Amygdala (tissue), 56 donors: ENCODE measurements at places on chromosomes 3 and 15.

GRCh38 chr3:184808021-184808420 is 3.9 kb upstream of the VPS8 start:
- no peak for DNase-seq

GRCh38 chr15:63587527-63587926 is 9.7 kb upstream of the FBXL22 start:
- DNase-seq, result no peak

GRCh38 chr3:145882436-145882835 is 278.5 kb downstream of the PLOD2 start:
- no peak for DNase-seq

- DNase-seq, result no peak
These were observed 238.6 kb downstream of the CHL1 start for GRCh38 chr3:435161-435560.

DNA sequence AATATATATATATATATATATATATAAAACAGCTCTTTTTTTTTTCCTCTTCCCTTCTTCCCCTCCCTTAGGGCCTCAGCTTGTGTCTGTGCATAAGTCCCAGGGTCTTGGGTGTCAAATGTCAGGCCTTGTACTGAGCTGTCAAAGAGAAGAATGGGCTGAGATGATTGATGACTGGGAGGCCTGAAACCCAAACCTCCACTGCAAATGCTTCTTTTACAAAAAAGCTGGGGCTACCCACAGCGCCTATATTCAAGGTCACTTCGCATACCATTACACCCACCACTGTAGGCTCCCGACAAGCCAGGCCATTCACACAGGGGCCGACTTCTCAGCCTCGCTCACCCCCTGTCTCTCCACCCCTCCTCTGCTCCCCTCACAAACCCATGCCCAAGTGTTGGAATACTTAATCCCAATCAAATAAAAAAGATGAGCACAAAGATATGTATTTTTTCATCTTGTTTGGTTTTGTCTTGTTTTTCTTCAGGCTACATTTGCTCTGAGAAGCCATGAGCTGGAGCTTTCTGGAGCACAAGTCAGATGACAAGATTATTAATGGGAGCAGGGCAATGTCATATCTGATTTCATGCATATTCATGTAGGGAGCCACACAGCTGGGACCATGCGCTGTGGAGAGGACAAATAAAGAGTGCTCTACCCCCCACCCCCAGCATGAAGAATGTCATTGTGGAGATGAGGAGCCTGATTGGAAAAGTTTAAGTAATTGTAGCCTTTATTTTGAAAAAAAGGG is 614.4 kb upstream of the NR2F2 start:
- DNase-seq, result no peak

DNA sequence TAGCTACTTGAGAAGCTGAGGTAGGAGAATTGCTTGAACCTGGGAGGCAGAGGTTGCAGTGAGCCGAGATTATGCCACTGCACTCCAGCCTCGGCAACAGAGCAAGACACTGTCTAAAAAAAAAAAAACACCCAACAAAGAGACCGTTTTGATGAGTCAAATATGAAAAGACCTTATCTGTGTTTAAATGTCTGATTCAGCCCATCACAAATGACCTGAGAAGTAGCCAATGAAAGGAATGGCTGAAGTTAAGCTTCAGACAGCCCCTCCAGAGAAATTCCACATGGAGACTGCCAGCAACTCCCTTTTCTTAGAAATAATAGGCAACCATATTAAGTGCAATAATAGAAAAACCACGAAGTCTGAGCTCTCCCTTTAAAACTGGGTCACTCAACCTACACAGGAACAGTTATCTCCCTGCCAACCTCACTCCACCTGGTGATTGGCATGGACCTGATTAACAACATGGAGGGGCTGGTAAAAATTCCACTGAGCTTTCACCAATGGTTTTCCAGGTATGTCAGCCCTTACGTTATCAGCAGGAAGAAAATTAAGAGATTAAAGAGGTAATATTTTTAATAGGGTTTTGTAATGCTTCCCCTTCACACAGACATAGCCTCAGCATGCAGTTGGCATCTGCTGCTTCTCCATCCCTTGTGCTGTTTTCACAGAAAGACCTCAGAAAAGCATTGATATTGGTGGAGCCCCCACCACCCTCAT is 238.1 kb upstream of the STT3B start:
- no peak for DNase-seq

GRCh38 chr3:151330379-151330778 is 1.0 kb upstream of the P2RY13 start:
- no peak for DNase-seq

- no peak for DNase-seq
These were observed 36.1 kb downstream of the PRKAR2A start for GRCh38 chr3:48811524-48811923.

- DNase-seq, result no peak
These were observed 19.4 kb upstream of the ATP8B4 start for GRCh38 chr15:50138391-50138790.

GRCh38 chr3:172630316-172630715 is 80.6 kb downstream of the NCEH1 start:
- DNase-seq, result no peak

DNA sequence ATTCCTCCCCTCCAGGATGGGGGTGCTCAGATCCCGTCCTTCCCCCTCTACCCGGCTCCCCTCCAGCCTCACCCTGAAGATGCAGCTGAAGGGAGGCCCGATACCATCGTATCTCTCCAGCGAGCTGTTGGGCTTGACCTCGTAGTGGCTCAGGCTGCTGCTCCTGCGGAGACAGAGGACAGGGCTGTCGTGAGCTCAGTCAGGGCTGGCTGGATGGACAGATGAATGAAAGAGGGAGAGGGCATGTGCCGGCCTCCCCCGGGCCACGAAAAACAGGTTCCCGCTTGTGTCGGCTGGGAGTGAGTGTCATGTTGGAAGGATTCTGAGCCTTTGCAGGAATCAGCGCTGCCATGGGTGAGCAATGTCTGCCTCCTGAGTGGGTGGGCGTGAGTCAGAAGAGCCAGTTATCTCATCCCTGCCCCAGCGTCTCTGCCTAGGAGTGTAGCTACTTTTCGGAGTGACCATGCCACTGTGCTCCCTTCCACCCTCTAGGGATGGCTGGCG is 35.2 kb downstream of the FEM1B start:
- DNase-seq, result no peak

DNA sequence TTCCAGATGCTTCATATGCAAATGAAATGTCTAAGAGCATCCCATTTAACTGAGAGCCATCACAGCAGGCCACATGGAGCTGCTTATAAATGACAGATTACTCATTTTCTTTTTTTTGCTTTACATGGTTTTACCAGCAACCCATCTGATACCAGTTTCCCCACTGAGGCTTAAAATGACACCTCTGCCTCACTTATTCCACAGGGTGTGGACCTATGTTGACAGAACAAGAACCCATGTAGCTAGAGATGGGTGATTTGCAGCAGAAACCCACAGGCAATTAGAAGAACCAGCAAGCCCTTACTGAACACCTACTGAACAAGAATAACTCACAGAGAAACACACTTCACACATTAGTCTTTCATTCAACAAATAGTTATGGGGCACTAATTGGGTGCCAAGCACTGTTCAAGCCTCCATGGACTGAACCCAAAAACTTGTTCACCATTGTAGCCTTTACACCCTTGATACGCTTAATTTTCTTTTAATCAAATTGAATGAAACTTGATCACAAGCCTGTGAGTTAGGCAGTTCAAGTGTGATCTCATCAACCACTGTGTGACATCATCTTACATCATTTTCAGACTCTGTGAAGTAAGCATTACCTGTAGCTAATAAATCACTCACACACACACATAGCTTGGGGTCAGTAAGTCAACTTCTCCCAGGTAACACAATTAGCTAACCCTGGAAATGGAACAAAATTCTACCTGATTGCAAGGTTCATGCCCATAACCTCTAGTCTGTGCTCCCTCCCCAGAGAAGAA is 45.4 kb downstream of the MAGI1 start:
- DNase-seq, result no peak

- DNase-seq, result no peak
These were observed 30.1 kb upstream of the FILIP1L start for GRCh38 chr3:100144255-100144866.

DNA sequence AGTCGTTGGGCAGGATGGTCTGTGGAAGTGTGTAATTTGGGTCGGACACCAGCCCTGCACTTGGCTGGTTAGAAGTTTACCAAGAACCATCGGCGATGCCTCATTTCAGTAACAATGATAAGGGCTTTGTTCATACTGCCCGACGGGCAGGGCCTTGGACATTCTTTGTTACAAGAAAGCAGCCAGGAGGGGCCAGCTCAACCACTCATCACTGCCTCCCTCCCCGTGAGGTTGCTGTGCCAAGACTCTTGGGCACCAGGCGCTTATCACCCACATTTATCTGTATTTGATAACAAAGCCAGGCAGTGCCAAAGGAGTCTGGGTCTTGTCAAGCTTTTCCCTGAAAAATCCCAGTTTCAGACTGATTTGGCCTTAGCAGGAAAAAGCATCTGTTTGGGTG is 235.0 kb downstream of the ADAMTS17 start:
- no peak for DNase-seq

GRCh38 chr3:135755330-135756105 is 210.0 kb upstream of the PPP2R3A start:
- DNase-seq, result no peak

DNA sequence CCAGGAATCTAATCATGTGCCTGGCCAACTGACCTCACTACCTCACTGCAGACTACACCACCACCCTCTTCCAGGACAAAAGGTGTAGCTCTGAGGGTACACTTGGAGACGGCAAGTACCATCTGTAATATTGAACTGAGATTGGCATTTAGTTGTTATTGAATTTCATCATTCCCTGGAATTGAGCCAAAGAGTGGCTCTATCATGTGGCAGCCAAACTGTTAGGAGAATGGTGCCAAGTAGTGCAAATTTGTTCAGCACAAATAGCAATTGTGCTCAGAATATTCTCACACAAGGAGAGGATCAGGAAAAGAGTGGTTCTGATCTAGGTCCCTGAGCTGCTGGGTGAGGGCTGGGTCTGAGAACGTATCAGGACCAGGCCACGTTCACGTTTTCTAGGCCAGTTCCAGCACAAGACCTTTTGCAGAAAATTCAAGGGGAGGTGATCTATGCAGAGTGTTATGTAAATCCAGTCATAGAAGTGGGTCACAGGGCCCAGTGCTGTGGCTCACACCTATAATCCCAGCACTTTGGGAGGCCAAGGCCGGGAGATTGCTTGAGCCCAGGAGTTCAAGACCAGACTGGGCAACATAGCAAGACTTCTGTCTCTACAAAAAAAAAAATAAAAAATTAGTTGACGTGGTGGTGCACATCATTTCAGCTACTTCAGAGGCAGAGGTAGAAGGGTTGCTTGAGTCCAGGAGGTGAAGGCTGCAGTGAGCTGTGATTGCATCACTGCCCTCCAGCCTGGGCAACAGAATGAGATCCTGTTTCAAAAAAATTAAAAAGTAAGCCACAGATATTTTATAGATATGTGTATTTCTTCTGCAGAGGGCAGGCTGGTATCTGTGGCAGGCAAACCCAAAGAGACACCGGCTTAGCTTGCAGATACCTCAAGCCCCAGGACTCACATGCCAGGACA is 31.9 kb upstream of the CFAP161 start:
- no peak for DNase-seq
